ENCODE measurements at places on chromosomes 13 and 19.

GRCh38 chr13:33026489-33027152 is 10.4 kb downstream of the KL start:
- no peak for DNase-seq

DNA sequence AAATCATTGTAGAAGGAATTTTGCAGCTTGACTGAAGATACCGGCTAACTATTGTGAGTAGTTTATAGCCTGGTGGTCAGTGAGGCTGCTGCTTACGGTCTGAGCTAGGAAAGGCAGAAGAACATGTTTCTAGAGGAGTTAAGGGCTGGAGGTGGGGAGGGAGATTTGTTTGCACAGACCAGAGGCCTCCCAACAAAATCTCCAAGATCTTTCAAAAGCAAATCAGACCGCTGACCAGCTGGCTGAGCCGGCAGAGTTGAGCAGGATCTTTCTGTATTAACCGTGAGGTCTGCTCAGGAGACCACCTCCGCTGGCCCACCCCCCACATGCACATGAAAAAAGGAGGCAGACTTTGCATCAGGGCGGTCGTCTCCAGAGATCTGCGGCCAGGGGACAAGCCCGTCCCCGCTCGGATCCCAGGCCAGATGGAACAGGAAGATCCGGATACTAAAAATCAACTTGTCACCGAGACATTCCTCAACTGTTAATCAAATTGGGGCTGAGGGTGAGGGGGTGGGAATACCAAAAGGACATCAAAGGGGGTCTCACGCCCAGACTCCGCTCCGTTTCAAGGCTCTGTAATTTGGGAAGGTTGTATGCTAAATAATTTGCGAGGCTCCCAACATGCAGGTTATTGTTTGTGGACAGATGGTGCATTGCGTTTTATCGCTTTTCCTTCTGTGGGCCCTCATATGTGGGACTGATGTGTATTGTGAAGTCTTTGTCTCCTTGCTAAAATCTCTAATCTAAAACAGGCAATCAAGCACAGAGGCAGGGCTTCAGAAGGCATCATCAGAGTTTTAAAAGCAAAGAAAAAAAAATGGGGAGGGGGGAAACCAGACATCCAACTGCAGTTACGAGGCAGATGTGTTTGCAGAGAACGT is 319.0 kb downstream of the ZNF536 start:
- DNase-seq: no peak

- DNase-seq: no peak
These were observed 629 bp downstream of the PEPD start for GRCh38 chr19:33520844-33521479.

- DNase-seq: no peak
These were observed 102.6 kb upstream of the FNDC3A start for GRCh38 chr13:48873081-48873480.

GRCh38 chr13:72180253-72180952 is 313.4 kb upstream of the DACH1 start:
- DNase-seq: no peak

GRCh38 chr13:40220299-40220935 is 446.0 kb downstream of the FOXO1 start:
- no peak for DNase-seq

- DNase-seq: no peak
These were observed 31.1 kb downstream of the RYR1 start for GRCh38 chr19:38464421-38465082.

DNA sequence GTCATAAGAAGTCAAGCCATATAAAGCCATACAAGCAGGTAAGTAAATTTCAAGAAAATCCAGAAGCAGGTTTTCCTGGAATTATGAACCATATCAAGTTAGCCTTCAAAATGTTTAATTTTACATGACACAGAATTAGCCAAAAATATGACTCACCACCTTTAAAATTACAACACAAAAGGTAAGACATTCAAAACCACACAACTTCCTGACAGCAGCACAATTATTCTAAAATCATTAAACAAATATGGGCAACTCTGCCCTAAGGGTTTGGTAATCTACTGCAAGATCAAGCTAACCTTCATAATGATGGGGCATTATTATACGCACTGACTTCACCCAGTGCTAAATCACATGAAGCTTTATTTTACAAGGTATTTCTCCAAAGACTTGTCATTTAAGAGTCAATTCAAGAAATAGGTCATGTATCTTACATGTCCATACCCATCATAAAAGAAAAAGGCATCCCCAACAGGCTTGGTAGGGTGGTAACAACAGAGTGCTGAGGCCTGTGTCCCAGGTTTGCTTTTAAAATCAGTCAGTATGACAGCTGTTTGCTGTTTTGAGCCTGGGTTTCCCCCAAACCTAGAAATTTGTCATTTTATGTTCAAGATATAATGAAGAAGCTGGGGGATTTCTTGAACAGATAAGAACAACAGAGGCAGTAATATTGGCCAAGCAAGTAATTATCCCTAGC is 15.2 kb downstream of the RCBTB1 start:
- peak; percentile 29 for DNase-seq
